Inflammatory macrophage (primary cell): ENCODE measurements at places on chromosomes 6 and 20.
A peak's percentile ranks its signal among the peaks of the same experiment; 100 is the strongest.

DNA sequence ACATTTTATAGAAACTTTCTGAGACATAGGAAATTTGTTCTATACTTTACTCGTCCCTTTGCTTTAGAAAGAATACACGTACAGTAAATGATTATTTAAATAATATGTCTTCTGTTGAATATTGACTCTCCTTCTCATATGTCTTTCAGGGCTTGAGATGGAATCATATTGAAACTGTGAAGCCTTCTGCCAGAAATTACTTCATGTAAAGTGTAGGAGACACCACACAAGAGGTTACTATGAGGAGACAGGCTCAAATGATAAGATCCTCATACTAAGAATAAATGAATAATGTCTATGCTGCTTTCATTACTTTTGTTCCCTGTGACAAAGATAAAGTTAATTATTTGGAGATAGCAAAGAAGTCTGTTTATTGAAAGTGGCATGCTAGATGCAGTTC lies 1240.3 kb upstream of the MAP3K7 start:
- DNase-seq, result no peak

GRCh38 chr6:27238010-27238983 lies 9.2 kb upstream of the PRSS16 start:
- no peak for DNase-seq

- peak; percentile 56 for DNase-seq
These were observed 2.2 kb downstream of the QKI start for GRCh38 chr6:163416557-163417253.

DNA sequence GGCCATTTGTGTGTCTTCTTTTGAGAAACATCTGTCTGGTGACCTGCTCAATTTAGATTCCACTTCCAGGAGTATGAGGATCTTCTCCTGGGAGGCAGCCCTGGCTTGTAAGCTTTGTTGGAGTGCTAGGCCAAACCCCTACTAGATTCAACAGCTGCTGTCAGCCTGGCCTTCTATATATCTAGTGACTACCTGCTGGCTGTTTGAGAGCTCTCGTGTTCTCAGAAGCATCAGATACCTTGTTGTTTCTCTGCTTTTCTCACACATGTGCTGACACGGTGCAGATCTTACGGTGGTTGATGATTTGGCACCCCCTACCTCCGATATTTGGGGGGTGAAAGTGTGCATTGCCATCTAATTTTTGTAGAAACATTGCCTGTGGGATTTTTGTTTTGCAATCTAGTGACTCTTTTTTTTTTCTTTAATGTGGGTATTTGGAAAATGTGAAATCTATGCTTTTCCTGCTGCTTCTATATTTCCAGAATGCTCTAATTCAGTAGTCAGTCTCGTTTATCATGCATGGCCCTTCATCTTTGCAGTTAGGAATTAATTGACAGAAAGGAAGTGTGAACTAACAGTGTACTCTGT lies 4.7 kb downstream of the CCN2 start:
- DNase-seq, result no peak

GRCh38 chr6:118770112-118770788 lies 118.9 kb upstream of the CEP85L start:
- no peak for DNase-seq

DNA sequence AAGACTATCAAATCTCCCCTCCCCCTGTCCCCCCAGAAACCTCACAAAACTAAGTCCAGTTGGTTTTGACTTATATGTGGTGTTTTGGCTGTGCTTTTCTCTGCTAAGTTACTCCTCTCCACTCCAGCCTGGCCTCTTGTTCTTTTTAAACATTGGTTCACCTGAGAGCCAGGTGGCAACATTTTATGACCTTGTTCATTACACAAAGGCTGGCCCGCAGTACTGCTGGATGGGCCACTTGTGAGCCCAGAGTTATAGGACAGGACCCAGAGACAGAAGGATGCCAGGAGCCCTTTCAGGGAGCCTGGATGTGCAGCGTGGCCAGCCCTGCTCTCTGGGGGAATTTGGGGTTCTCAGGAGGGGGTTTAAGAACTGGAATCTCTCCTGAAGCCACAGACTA lies 90.0 kb downstream of the RAMACL start:
- DNase-seq, result no peak

- no peak for DNase-seq
These were observed 117.9 kb downstream of the SNX5 start for GRCh38 chr20:17850684-17851026.

GRCh38 chr6:127022302-127022701 lies 96.2 kb upstream of the RSPO3 start:
- DNase-seq, result no peak

- no peak for DNase-seq
These were observed 7.4 kb downstream of the ASXL1 start for GRCh38 chr20:32365564-32365963.

DNA sequence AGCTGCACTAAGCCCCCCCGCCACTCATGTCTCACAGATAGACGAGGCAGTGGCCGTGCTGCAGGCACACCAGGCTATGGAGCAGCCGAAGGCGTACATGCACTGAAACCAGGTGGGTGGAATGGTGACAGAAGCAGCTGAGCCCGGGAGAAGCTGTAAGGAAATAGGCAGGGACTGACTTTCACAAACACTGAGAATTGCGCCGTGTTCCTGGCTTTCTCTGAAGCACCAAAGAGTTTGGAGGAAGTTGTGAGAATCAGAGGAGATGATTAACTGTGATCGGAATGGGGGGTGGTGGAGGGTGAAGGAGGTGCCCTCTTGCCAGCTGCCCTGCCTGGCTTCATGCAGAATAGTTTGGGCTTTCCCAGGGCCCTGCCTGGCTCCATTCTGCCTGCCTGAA lies 21.6 kb downstream of the TOMM34 start:
- no peak for DNase-seq

DNA sequence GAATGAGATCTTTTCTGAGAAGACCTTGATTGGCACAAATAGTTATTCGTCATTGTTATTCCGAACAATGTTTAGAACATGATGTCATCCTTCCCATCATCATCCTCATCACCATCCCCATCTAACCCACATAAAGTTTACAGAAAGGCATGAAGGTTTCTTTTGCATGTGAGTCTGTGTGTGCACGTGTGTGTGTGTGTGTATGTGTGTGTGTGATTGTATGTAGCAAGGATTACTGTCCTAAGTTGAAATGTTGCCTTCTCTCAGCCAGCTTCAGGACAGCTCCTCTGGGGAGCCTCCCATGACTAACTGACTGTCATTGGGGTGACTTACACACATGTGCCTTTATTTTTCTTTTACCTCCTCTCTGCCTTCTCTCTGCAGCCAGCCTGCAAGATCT lies 113.5 kb downstream of the SLC22A3 start:
- DNase-seq, result no peak

DNA sequence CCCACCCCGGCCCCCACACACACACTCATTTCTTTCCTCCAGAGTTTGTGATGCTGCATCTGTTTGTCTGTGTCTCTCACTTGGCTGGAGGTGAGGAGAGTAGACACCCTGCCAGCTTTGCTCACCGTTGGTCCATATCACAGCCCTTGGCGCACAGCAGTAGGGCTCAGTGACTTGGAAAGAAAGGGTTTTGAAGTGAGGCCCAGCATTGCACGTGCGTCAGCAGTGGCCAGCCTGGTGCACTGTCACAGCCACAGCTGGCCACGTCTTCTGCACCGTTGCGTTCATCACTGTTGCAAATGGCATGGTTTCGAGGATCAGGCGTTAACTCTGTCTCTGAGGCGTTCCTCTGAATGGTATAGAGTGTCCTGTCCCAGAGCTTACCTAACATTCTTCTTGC lies 3.7 kb downstream of the WFDC5 start:
- no peak for DNase-seq

- DNase-seq, result no peak
These were observed 214.0 kb downstream of the CLIC5 start for GRCh38 chr6:45801471-45802289.

DNA sequence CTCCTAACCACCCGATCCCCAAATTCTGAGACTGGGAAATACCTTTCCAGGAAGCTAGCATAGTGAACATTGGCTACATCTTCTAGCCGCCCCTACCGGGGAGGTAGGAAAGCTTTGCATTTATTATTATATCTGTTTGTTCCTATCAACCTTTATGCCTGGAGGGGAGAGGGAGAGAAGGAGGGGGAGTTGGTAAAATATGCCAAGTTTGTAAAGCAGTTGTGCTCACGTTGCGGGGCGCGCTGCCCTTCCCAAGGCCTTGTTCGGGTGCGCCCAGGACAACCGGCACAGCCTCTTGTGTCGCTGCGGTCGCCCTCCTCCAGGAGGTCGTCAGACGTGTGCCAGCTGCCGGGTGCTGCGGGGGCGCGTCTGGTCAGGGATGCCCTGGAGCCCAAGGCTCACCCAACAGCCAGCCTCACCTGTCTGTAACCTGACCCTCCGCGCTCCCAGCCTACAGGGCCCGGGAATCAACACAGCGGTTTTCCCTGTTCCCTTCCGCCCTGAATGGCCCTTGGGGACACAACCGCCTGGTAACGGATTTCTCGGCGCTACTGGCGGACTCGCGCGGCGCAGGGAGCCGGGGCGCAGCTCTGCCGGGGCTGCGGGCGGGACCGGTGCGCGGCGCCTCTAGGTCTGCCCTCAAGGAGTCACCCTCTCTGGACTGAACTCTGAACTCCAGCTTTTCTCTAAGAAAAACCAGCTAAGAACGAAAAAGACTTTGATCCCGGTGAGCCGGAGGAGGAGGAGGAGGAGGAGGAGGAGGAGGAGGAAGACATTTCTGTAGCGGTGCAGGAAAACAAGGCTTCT lies 1.1 kb upstream of the OVOL2 start:
- no peak for DNase-seq

DNA sequence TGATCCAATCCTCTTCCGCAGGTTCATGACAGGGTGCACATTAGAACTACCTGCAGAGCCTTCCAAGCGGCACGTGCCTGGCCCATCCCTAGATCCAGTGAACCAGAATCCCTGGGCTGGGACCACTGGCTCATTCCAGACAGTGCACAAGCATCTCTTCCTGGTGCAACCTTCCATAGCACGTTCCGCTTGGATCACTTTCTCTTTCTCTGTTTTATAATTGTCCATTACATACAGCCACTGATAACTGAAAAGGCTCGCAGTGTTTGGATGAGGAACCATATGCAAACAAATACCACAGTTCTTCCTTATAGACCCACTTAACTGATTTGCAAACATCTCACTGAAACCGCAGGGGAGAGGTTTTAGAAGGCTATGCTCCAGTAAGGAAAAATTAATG lies 59.6 kb upstream of the DDR1 start:
- no peak for DNase-seq

- DNase-seq, result no peak
These were observed 53.4 kb downstream of the TRAF3IP2 start for GRCh38 chr6:111552241-111552744.

DNA sequence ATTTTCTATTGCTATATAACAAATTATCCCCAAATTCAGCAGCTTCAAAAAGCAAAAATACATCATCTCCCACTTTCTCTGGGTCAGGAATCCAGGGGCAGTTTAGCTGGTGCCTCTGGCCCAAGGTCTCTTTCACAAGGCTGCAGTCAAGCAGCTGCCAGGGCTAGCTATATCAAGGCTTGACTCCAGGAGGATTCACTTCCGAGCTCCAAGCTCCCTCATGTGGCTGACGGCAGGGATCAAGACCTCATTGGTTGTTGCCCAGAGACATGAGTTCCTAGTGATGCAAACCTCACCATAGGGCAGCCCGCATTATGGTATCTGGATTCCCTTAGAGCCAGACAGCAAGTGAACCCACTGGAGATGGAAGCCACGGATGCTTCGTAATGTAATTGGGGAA lies 1.3 kb upstream of the VNN1 start:
- DNase-seq, result no peak

GRCh38 chr6:21414065-21414464 lies 179.5 kb upstream of the SOX4 start:
- DNase-seq, result no peak

DNA sequence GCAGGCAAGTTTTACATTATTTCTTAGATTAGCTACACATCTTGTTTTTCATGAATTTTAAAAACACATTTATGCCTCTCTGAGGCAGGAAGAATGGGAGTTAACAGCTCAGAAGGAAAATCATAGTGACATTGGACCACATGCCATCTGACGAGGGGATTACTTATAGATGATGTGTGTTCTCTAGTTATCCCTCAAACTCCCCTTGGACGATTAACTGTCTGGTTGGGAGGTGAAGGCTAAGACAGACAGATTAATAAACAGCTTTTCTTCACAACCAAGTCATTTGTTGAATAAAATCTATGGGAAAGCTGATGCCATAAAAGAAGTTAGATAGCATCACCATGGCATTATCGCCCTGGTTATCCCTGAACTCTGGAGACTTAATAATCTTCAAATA lies 80.0 kb upstream of the PREP start:
- DNase-seq, result no peak

- no peak for DNase-seq
These were observed 109.4 kb upstream of the EMILIN3 start for GRCh38 chr20:41476013-41476441.

- DNase-seq, result no peak
These were observed 140.3 kb downstream of the ATXN1 start for GRCh38 chr6:16621002-16621401.

GRCh38 chr6:161266513-161267230 lies 7.2 kb downstream of the AGPAT4 start:
- no peak for DNase-seq

GRCh38 chr6:12232821-12233220 lies 57.3 kb upstream of the EDN1 start:
- DNase-seq, result no peak

DNA sequence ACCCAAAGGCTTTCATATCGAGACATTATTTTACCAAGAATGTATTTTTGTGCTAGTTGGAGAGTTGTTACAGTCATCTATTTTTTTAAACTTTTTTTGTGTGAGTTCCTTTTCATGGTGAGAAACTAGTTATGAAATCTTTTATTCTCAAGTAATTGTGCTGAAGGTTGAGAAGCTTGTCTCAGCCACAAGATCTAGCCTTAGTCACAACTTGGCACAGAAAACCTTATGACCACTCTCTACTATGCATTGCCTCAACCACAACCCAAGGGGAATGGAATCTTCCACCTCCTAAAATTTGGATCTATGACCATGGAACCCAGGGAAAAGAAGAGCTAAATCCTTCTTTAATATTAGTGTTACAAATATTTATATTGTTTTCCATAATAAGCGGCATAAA lies 58.5 kb downstream of the HS3ST5 start:
- no peak for DNase-seq

GRCh38 chr6:141309295-141309694 lies 823.4 kb upstream of the GJE1 start:
- DNase-seq, result no peak

- no peak for DNase-seq
These were observed 2.6 kb downstream of the MAFB start for GRCh38 chr20:40686434-40686882.
